NCI-H2081 (cell line): ENCODE measurements at places on chromosomes 2 and 18.

- DNase-seq: no peak
Observed at GRCh38 chr18:5914951-5915350, 19.6 kb upstream of the TMEM200C start.

- DNase-seq: no peak
Observed at GRCh38 chr2:79901161-79901560, 388.3 kb downstream of the CTNNA2 start.

GRCh38 chr18:67402543-67402942, 114.0 kb downstream of the DSEL start:
- DNase-seq: no peak

DNA sequence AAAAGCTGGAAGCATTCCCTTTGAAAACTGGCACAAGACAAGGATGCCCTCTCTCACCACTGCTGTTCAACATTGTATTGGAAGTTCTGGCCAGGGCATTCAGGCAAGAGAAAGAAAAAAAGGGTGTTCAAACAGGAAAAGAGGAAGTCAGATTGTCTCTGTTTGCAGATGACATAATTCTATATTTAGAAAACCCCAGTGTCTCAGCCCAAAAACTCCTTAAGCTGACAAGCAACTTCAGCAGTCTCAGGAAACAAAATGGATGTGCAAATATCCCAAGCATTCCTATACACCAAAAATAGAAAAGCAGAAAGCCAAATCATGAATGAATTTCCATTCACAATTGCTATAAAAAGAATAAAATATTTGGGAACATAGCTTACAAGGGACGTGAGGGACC, 11.1 kb downstream of the SLC8A1 start:
- no peak for DNase-seq

GRCh38 chr2:31476511-31477180, 62.1 kb upstream of the XDH start:
- no peak for DNase-seq

DNA sequence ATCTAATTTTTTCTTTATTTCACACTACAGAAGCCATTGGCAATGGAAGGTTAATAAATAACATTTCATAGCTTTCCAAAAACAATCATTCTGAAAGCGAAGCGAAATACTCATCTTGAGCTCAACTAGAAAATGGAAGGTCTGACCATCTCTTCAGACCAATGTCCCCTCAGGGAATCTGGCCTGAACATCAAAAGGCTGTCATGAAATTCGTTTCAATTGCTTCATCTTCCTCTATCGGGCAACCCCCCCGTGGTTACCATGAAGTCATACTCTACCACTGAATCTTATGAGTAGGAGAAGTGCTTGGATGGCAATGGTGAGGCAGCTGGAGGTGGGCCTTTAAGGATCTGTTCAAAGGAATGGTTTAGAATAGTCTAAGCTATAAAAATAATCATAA, 22.9 kb upstream of the CYTIP start:
- no peak for DNase-seq

DNA sequence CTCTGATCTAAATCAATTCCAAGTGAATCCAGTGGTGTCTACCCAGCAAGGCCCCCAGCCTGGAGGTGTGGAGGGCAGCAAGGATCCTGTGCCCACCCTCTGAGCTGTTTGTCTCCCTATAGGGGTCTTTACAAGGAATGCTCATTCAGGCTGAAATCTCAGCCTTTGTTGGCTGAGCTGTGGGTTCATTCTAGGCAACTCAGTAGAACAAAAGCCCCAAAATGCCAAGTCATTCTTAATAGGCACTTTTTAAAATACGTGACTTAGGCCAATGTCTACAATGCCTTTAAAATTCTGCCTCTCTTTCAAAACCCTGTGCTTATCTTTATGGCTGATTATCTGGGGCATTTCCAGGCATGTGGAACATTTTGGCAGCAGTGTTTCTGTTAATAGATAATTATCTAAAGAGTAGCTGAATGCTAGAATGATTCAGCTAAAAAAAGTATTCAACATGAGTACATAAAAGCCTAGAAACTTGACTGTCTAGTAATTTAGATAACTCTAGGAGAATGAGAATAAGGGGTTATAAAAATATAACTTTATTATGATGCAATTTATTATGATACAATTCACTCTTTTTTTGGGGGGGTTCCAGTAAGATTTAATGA, 7.4 kb downstream of the UGT1A6 start:
- DNase-seq: peak; percentile 52

GRCh38 chr18:63433334-63433866, 11.1 kb upstream of the VPS4B start:
- DNase-seq: no peak
